ENCODE measurements at places on chromosomes 11 and 22.
A peak's percentile ranks its signal among the peaks of the same experiment; 100 is the strongest.

- no peak for DNase-seq
Measured at GRCh38 chr22:21642584-21643448, 714 bp downstream of the SDF2L1 start.

GRCh38 chr11:62340269-62340901 is 3.1 kb downstream of the ASRGL1 start:
- DNase-seq: peak; percentile 24

DNA sequence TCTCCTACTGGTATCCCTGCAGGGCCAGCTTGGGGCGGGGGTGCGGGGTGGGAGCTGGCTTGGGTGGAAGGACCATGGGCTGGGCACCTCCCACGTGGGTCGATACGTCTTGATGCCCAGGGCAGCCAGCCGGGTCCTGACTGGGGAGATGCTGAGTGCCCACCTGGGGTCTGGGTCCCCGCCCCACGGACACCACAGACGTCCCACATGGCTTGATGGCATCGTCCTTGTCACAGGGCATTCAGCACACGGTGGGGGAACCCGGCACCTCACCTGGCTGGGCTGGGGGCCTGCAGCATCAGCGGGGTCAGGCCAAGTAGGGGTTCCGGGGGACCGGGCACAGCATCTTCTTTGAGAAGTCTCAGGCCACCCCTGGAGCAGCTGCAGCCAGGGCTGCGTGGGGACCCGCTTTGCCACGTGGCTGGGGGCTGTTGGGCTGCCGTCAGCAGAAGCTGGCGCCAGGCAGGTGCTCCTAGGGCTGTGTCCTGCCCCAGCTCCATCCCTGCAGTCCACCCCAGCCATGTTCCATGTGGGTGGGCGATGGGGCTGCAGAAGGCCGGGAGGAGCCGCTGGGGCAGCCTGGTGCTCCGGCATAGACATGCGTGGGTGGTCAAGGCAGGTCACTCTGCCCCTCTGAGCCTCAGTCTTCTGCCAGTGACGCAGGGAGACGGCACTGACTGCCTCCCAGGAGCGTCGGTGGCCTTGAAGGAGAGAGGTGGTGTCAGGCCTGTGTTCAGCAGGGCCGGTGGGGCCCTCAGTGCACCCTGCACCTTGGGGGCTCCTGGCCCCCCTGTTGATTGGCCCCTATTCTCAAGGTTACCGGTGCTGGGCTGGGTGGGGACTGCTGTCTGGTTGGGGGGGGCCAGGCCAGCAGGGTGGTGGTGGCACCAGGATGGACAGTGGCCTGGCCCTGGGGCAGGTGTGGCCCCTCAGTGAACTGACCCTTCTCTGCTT is 8.4 kb downstream of the SELENOO start:
- DNase-seq: no peak

- peak; percentile 99 for DNase-seq
Measured at GRCh38 chr22:24208012-24208749, 26.9 kb downstream of the SUSD2 start.

GRCh38 chr11:35800970-35801953 is 138.7 kb downstream of the TRIM44 start:
- DNase-seq: no peak

Data from astrocyte (in vitro differentiated cells and primary cell).